Forelimb muscle (tissue), 1 donor: ENCODE measurements at places on chromosomes 7 and 10. TPM values are rescaled to one million over a fixed set of nuclear protein-coding genes. Genes with fewer than 3 reads are reported as not detected.

Gene GNAT3
- 0.11 TPM for polyA plus RNA-seq

Gene CLRN3
- not detected for polyA plus RNA-seq

Gene MACC1
- 0.04 TPM for polyA plus RNA-seq

Gene USP6NL
- 7.7 TPM for polyA plus RNA-seq

Gene FLNC
- 642 TPM for polyA plus RNA-seq

Gene IDI2
- polyA plus RNA-seq = 0.14 TPM

Gene GOLGA7B
- 0.06 TPM for polyA plus RNA-seq

Gene AOC1
- polyA plus RNA-seq = not detected

Gene TMEM139
- polyA plus RNA-seq = 1.0 TPM

Gene SSC4D
- 0.94 TPM for polyA plus RNA-seq

Gene PTPRZ1
- 3.0 TPM for polyA plus RNA-seq

Gene CDH23
- polyA plus RNA-seq = 4.1 TPM

Gene APBB1IP
- 1.6 TPM for polyA plus RNA-seq

Gene GIMAP7
- 9.3 TPM for polyA plus RNA-seq

Gene CDK13
- 37.7 TPM for polyA plus RNA-seq

Gene BLNK
- polyA plus RNA-seq = 1.8 TPM

Gene NEUROD6
- polyA plus RNA-seq = 0.09 TPM

Gene SDK1
- 3.4 TPM for polyA plus RNA-seq

Gene GSAP
- 5.6 TPM for polyA plus RNA-seq

Gene MINPP1
- polyA plus RNA-seq = 14.8 TPM

Gene FAM131B
- 1.5 TPM for polyA plus RNA-seq

Gene DLX6
- 0.14 TPM for polyA plus RNA-seq

Gene TUBAL3
- 0.20 TPM for polyA plus RNA-seq

Gene MAGI2
- polyA plus RNA-seq = 3.7 TPM

Gene LIPM
- not detected for polyA plus RNA-seq

Gene PRSS58
- polyA plus RNA-seq = not detected

Gene RADIL
- 2.9 TPM for polyA plus RNA-seq
